ENCODE measurements at places on chromosomes 11 and 22. TPM values are rescaled to one million over a fixed set of nuclear protein-coding genes. Genes with fewer than 3 reads are reported as not detected.

Gene LRP4
- total RNA-seq: 4.1 TPM

DNA sequence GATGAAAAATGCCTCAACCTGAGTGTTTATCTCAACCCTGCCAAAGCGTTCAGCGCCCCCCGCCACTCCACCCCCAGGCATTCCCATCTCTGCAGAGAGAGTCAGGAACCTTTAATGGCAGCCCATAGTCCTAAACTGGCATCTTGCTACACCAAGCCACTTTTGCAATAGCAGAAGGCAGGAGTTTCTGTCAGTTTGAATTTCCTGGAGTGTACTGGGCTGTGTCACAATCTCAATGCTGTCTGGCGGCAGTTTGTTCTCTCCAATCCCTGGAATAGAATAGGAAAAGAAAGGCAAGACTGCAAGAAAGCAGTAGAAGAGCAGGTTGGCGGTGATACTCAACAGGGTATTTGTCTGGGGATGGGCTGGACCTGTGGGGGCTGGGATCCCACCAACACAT, 32.9 kb upstream of the FLI1 start:
- no peak for DNase-seq

DNA sequence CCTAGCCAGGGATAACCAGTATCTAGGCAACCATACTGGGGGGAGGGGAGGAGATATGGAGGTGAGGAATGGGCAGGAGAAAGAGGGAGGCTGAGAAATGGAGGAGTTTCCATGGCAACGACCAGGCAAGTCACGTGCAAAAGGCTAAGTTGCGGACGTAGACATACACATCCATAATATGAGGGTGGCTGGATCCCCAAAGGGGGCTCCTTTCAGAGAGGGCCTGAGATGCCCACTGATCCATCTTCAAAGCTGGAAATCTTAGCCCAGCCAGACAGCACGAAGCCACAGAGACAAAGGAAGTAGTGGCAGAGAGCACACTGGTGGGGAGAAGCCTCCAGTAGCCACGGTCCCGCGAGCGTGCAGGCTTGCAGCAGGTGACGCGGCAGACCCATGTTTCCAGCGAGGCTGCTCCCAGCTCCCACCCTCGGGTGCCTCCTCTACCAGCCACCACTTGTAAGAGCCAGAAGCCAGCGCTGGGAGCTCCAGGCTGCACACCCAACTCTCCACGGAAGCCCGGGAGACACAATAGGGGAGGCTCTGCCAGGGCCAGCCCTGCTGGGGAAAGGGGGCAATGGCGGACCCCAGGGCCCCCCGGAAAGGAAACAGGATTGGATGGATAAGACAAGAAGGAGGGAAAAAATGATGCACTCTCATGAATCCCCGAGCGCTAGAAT, 938 bp downstream of the FXYD6 start:
- DNase-seq: no peak

DNA sequence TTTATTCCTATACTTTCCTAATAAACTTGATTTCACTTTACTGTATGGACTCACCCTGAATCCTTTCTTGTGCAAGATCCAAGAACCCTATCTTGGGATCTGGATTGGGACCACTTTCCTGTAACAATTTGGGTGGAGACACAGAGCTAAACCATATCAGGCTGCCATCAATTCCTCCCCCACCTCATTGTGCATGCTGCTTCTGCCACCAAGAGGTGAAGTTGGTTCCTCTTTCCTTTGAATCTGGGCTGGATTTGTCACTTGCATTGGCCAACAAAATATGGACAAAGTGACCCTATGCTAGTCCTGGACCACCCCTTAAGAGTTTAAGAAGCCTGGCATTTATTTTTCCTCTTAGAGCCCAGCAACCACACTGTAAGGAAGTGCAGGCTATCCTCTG, 39.4 kb upstream of the CEP295 start:
- no peak for DNase-seq

GRCh38 chr11:21346361-21346760, 677.0 kb downstream of the NELL1 start:
- no peak for DNase-seq

- no peak for DNase-seq
Measured at GRCh38 chr11:70002433-70002832, 75.7 kb upstream of the ANO1 start.

DNA sequence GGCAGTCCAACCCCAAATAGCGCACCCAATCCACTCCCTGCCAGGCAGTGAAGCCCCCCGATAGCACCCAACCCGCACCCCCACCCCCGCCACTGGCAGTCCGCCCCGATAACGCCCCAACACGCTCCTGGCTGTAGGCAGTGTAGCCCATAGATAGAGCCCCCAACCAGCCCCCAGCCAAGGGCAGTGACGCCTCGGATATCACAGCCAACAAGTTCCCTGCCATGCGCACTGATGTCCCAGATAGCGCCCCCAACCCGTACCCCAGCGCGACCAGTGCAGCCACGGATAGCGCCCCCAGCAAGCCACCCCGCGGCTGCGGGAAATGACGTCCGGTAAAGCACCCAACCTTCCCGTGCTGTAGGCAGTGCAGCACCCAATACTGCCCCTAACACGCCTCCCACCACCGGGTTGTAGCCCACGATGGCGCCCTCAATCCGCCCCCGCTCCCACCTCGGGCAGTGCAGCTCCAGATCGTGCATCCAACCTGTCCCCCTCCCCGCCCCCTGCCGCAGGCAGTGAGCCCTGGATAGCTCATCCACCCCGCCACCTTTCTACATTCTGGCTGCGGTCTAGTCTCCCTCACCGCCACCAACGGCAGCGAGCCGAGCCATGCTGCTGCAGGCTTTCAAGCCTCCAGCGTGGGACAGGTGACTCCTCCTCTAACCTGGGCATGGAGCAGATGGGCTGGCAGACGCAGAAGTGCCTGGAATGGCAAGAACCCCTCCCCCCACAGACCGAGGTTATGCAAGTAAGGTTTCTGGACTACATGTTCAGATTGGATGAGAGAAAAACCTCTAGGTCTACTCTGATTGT, 625 bp downstream of the RFPL2 start:
- no peak for DNase-seq

Gene CHRM1
- total RNA-seq: not detected

Gene SYCE3
- total RNA-seq: not detected

Gene PARVA
- total RNA-seq: 65.8 TPM

Gene FXYD2
- not detected for total RNA-seq

GRCh38 chr11:64854157-64854533, 9.7 kb upstream of the CDC42BPG start:
- no peak for DNase-seq
